ENCODE measurements at places on chromosomes 5 and 9.

DNA sequence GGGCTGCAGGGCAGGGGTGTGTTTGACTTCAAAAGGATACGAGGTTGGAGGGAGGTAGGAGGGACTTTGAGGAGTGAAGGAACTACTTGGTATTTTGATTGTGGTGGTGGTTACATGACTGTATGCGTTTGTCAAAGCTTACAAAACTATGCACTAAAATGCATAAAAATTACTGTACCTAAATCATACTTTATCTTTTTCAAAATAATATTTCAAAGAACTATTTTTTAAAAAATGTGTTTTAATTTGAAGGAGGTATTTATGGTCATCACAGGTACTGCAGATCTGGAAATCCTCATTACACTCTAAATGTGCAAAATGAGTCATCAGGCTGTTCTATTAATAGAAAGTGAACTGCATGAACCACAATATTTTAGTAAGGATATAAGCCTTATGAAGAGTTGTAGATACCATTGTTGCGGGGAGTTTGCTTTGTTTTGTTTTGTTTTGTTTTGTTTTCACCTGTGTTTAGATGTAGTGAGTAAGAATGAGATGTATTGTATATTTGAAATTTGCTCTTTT lies 116.9 kb downstream of the ARRDC3 start:
- DNase-seq: peak; percentile 12

- peak; percentile 39 for DNase-seq
Measured at GRCh38 chr9:134738869-134739659, 97.5 kb downstream of the COL5A1 start.

- DNase-seq: no peak
Measured at GRCh38 chr5:91341154-91341553, 42.0 kb downstream of the ARRDC3 start.

GRCh38 chr9:129259375-129259774 lies 81.3 kb upstream of the IER5L start:
- DNase-seq: no peak

GRCh38 chr5:104533498-104533897 lies 970.9 kb upstream of the NUDT12 start:
- DNase-seq: no peak

DNA sequence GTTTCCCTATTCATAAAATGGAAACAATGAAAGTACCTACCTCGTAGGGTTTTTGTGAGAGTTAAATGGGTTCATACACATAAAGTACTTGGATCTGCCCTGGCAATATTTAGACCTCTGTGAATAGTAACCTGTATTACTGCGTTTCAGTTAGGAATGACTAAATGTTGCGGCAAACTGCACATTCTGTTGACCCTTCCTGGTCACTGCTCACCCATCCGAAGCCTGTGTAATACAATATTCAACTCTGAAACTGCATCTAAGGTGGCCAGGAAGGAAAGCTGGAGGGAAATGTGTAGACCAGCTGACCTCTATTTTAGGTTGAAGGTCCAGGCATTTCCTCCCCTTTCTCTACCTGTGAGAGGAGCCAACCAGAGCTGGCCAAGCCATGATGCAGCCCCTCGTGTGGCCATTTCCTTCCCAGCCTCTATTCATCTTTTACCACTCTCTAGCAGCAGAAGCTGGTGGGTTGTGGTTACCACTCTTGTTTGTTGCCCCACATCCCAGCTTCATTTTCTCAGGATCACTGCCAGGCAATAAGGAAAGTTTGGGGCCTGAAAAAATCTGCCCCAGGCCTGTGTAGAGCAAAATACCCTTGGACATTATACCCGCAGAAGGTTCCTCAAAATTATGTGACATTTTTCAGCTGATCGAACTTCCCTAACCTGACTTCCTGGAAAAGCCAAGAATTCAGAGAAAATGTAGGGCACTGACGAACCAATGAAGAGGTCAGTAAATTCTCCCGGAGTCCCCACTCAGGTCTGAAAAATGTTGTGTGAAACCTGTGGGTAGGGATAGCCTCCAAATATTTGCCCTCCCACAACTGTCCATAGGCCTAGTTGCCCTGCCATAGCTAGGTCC lies 20.5 kb upstream of the PDCD1LG2 start:
- DNase-seq: no peak

- peak; percentile 14 for DNase-seq
Measured at GRCh38 chr9:105842023-105842644, 147.8 kb downstream of the TMEM38B start.

DNA sequence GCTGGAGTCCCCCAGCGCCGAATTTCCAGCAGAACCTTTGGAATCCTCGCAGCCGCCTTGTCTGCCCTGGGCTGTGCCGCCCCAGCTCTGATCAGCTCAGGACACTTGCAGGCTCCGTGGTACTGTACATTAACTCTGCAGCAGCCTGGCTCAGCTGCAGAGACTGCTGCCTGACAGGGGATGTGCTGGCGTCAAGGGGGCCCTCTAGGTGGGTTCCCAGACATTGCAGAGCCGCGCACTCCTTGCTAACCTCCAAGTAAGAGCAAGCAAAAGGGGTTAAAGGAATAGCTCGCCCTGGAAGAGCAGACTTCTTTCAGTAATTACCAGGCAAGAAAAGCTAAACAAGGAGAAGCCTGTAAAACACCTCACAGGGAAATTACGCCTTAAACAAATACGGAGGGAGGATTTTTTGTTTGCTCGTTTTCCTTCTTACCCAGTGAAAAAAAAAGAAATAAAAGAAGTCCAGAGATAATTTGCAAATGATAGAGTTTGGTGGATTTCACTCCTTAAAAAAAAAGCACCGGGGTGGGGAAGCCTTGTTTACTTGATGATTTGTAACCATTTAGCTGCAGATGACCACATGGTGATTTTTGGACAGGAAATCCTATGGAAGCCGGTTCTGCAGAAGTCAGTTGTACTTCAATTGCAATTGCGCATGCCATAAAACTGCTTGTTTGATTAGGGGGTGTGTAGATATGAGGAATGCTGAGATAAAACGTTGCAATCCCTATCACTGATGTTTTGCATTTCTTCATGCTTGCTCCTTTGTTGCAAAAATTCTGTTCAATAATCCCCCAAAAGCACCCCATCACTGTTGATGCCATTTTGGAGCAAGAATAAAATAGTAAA lies 305.8 kb downstream of the PDE4D start:
- peak; percentile 69 for DNase-seq

- DNase-seq: no peak
Measured at GRCh38 chr9:123033352-123033751, at the start of gene GPR21. GPR21 (plus strand) TSS chr9:123033667; CDS start chr9:123034567, 900 bp downstream.

GRCh38 chr5:139698490-139699146 lies 50.5 kb downstream of the CXXC5 start:
- DNase-seq: peak; percentile 85

- DNase-seq: peak; percentile 37
Measured at GRCh38 chr9:136728548-136729123, 14.1 kb downstream of the LCN10 start.
